Amygdala (tissue), 56 donors: ENCODE measurements at places on chromosomes 3 and 15.

DNA sequence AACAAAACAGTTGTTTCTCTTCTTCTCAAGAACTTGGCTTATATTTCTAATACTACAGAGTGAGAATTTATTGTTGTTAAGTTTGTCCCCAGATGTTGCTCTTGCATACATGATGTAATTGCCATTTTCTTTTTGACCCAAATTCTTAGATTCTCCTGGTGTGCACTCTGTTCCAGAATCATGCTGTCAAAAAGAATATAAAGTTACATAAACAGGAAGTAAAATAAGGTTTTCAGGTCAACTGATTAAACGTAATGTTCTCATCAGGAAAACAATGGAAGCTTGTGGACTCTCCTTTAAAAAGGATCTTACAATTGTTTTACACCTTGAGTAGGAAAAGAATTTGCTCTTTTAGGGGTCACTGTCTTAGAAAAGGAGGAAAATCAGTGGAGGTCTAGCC, 121.8 kb downstream of the ADAM10 start:
- DNase-seq = no peak

DNA sequence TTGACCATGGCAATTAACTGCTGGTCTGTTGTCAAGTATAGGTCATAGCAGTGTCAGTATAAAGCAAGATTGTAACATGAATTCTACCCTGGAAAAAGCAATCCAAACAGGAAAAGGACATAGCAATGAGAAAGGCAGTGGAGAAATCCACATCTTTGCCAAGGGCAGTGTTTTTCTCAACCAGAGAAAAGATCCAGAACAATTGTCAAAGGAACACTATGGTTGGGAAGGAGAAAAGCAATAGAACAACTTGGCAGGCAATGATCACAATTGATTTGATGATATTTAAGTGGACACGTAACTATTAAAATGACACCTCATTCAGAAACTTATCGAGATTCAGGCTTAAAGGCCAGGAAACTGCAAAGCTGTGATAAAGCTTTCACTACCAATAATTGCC, 271.1 kb downstream of the DIPK2A start:
- DNase-seq = no peak

- DNase-seq = no peak
Observed at GRCh38 chr15:31379042-31379441, 52.4 kb downstream of the KLF13 start.

DNA sequence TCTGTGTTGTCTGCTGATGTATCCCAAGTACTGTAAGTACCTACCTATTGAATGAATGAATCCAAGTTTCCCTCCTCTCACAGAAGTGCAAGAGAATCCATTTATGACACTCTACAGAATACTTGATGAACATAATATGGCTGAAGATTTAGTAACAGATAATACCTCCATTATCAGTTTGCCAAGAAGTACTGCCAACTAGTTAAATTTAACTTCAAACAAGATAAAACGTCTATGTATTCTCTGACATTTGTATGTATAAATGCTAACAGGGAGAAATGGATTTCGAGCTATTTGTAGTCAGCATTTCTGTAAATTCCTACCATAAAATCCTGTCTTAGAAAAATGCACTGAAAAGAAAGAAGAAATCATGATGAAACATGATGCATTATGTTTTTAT, 217.6 kb downstream of the STT3B start:
- DNase-seq = no peak

GRCh38 chr15:99909592-99910295, 176.5 kb upstream of the LYSMD4 start:
- no peak for DNase-seq

DNA sequence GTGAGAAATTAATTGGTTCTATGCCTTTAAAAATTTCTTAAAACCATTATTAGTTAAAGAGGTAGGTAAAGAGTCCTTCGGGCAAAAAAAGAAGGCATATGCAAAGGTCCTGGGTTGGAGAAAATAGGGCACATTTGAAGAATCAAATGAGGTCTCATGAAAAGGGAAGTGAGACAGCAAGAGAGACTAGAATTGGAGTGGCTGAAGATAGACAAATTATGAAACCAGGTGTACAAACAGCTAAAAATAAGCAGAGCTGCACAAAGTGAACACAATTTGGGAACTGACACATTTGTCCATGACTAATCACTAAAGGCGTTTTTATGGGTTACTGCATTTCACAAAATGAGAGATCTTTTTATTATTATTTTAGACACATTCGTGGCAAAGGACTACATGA, 581.2 kb downstream of the PYDC2 start:
- no peak for DNase-seq

DNA sequence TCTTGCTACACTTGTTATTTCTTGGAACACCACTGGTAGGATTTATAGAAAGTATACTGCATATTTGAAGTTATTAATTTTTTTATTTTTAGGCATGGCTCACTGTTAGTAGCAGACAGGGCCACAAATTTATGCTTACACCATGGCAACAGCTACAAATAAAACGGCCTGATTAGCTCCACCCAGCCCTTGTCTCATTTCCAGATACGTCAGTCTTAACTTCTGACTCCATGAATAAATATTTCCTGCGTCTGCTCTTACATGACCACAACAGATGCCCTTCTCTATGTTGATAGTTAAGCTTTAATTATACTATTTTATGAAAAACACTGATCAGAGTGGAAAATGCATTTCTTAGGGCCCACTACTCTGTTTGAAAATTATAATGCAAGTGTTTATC, 62.3 kb upstream of the CPOX start:
- DNase-seq = no peak

DNA sequence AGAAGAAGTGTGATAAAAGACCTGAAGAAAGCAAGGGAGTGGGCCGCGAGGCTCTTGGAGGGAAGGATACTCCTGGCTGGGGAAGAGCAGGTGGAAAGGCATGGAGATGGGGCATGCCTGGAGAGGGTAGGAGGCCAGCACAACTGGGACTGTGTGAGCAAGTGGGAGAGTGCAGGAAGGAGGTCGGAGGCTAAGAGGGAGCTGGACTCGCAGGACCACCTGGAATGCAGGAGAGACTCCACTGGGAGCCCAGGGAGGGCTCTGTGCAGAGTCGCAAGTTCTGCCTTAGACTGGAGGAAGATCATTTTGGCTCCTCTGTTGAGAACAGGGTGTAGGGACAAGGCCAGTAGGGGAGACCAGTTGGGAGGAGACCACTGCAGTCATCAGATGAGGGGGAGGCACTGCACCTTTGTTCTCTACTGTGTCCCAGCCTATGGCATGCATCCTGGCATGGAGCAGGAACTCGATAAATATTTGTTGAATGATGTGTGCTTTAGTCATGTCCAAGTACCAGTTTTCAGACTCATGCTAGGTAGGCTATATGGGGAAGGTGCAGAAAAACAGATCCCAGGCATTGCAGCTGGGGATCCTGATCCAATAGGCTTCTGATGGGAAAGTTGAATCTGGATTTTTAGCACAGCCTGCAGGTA, 13.7 kb downstream of the FAM107A start:
- no peak for DNase-seq

GRCh38 chr3:131733086-131733841, 230.5 kb upstream of the MRPL3 start:
- no peak for DNase-seq

DNA sequence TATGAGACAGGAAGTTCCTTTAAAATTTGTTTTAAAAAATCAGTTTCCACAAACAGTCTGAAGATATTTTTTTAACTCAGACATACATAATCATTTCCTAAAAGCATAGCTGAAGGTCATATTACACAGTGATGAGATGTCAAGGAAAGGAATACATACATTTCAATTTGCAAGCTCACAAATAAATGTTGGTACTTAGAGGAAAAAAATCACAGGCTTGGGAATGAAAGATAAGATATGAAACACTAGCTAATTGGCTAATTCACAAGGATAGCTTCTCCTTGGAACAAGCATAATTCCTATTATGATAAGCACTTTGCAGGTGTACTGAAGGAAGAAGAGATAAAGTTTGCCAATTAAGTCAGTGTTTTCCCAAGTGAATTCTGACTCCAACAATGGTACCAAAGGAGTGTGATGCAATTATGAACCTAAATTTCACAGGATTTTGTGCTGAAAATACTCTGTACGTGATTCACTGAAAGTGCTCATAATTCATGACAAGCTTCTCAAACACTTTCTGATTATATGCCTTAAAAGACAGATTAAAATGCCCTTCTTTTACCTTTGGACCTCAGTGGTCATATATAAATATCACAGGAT, 112.4 kb downstream of the FRMD5 start:
- DNase-seq = no peak

GRCh38 chr15:71202712-71203111, 87.4 kb downstream of the THSD4 start:
- DNase-seq = no peak

- DNase-seq = no peak
Observed at GRCh38 chr3:123741041-123741511, 143.1 kb downstream of the MYLK start.

- no peak for DNase-seq
Observed at GRCh38 chr3:106263011-106263410, 394.2 kb upstream of the CBLB start.
